SJCRH30 (cell line): ENCODE measurements at places on chromosomes 16 and 17.
A peak's percentile ranks its signal among the peaks of the same experiment; 100 is the strongest.

DNA sequence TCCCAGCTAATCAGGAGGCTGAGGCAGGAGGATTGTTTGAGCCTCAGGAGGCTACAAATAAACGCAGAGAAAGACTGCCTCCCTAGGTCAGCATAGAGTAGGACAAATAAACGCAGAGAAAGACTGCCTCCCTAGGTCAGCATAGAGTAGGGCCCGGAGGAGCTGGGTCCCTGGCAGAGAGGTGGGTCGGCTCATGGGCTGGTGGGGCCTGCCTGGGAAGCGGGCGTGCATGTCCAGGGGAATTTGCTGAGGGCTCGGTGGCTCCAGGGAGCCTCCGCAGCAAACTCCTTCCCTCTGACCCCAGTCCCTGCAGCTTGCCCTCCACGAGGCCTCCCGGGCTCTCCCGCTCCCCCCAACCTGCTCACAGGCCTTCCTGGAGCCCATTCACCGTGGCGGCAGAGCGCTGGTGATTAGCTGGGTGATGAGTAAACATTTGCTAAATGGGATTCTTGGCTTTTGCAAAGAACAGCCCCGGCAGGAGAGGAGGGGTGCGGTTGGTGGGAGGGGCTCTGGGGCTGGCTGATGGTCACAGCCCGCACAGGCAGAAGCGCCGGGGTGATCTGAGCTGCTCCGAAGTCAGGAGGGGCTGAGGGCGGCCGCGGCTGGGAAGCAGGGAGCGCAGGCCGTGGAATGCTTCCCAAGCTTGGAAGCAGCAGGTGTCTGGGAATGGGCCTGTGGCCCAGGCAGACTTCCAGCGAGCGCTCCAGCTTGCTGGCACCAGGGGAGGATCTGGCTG lies 93.1 kb downstream of the RTN4RL1 start:
- peak; percentile 47 for DNase-seq

- no peak for DNase-seq
Observed at GRCh38 chr16:89593841-89594240, 18.3 kb downstream of the CPNE7 start.

GRCh38 chr16:10077861-10078260 lies 104.4 kb downstream of the GRIN2A start:
- DNase-seq: no peak

DNA sequence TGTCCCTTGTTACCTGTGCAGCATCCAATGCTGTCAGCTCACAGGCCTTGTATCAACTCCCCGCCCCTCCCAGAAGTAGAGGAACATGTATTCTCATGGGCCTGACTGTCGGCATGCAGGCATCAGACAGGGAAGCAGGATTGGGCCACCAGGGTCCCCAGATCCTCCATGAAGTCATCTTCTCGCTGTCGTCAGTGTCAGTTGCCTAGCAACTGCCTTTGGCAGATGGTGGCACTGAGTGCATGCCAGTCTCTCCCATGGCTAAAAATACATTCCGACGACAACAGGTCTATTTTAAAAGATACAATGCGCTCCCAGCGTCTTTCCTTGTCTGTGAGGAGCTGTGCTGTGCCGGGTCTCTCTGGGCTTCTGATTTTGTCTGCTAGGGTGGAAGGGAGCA lies 36.8 kb upstream of the CES5A start:
- DNase-seq: no peak

- DNase-seq: no peak
Observed at GRCh38 chr17:147796-148740, 10.7 kb downstream of the SCGB1C2 start.

GRCh38 chr16:64242492-64242891 lies 879.4 kb downstream of the CDH11 start:
- no peak for DNase-seq

GRCh38 chr17:80857756-80858171 lies 133.9 kb upstream of the CHMP6 start:
- DNase-seq: no peak

DNA sequence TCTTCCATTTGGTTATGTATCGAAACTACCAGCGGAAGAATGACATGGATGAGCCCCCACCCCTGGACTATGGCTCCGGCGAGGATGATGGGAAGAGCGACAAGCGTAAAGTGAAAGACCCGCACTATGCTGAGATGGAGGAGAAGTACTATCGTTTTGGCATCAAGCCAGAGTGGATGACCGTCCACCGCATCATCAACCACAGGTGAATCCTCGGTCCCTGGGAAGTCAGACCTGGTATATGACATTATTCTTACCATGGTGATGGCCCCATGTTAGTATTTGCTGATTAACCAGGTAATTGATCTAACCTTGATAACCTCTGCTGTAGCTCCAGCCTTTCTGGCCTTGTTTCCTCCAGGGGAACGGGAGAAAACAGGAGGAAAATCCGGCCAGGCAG lies 8.5 kb downstream of the CHD3 start:
- DNase-seq: no peak

- no peak for DNase-seq
Observed at GRCh38 chr17:66885417-66885816, 50.5 kb downstream of the CACNG5 start.

DNA sequence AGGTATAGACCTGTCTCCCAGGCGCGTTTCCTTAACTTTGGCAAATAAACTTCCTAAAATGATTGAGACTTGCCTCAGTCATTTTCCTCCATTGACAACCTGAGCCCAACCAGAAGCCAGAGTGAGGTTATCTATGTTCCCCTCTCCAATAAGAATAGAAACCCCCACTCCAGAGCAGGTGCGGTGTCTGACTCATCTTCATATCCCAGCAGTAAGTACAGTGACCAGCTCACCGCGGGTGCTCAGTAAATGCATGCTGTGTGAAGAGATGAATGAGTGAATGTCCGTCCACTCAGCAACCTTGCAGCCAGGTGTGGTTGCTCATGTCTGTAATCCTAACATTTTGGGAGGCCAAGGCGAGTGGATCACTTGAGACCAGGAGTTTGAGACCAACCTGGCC lies 19.5 kb upstream of the CD300E start:
- DNase-seq: no peak

- peak; percentile 38 for DNase-seq
Observed at GRCh38 chr17:9286434-9286833, 265.1 kb downstream of the NTN1 start.

DNA sequence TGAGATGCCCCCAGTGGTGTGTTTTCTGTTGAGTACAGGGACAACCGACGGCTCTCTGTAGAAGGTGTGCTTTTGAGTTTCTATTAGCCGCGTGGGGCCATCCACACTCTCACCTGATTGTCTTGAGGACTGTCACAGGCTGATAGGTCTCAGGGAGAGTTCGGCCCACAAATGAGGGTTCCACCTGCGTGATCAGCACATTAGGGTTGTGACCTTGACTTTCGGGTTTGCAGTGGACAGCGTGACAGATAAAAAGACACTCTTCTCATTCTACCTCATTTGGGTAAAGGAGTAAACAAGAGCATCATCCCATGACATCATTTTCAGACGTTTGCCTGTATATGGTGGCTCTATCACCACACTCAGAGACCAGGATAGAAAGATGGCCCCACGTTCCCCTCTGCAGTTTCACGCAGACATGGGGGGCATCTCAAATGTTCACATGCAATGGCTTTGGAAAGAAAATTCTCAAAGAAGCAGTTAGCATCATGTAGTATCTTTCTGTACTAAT lies 74.3 kb upstream of the MRTFB start:
- DNase-seq: no peak

GRCh38 chr17:80045703-80046102 lies 9.3 kb downstream of the CCDC40 start:
- DNase-seq: no peak

DNA sequence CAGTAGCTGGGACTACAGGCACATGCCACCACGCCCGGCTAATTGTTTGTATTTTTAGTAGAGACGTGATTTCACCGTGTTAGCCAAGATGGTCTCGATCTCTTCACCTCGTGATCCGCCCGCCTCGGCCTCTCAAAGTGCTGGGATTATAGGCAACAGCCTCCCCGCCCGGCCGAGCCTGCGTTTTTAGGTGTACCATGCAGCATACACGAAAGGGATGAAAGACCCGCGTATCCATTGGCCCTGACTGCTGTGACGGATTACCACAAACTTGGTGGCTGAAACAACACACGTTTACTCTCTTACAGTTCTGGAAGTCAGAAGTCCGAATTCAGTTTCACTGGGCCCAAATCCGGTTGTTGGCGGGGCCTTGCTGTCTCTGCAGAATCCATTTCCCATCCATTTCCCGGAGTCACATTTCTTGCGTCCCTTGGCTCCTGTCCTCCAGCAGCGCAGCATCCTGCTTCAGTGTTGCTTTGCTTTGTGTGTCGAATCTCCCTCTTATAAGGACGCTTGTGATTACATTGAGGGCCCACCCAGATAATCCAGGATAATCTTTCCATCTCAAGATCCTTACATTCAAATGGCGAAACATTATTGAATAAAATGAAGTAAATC lies 8.3 kb upstream of the GUCY2D start:
- DNase-seq: no peak

DNA sequence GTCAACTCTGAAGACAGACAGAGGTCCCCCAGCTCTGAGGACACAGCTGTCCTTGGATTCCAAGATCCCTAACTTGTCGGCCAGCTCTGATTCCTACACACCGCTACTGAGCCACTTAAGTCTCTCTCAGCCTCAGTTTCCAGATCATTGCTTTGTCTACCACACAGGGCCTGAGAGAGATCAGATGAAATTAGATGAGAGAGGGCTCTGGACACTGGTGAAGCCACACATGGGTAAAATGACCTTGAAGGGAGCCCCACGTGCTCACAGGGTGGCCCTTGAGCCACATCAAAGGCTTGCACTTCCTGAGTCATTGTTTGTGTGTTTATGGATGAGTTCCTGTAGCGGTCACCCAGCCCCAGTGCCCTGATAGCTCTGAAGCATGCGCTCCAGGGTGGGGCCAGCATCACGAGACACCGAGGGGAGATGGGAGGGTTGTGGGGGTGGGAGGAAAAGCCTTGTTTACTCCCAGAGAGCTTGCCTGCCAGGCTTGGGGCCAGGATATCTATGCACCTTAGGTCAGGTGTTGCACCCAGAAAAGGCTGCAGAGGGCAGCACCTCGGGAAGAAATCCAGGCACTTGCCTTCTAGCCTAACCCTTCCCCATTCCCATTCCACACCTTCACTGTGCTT lies 32.7 kb upstream of the SLC6A2 start:
- DNase-seq: peak; percentile 34
